Colonic mucosa (tissue), 4 donors: ENCODE measurements at places on chromosomes 2 and 18.

DNA sequence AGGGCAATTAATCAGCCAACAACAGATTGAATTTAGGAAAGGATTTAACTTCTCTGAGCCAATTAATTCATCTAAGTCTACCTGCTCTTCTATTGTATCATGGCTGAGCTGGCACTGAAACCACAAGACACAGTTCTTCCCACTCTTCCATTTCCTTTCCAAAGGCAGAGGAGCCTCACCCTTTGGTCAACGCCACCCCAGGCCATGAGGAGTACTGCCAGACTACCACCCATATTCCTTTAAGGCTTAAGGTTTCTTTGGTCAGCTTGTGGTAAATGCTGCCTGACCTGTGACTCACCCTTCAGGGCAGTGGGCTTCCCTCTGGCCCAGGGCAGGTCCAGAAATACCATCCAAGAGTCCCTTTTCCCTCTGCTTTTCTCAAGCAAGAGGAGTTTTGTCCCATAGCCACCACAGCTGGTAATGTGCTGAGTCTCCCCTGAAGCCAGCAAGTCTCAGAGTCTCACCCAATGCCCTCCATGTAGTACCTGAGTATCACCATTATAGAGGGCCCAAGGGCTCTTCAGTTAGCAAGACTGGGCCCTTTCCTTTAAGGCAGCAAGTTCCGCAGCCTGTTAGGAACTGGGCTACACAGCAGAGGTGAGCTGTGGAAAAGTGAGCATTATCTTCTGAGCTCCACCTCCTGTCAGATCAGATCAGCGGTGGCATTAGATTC is 900.5 kb upstream of the CRIM1 start:
- DNase-seq, result no peak

- no peak for DNase-seq
Measured at GRCh38 chr2:131168538-131168937, 40.8 kb upstream of the POTEE start.

- no peak for DNase-seq
Measured at GRCh38 chr2:231696004-231696367, 12.3 kb upstream of the PTMA start.

- DNase-seq, result no peak
Measured at GRCh38 chr2:23350792-23351355, 34.1 kb upstream of the KLHL29 start.

- DNase-seq, result no peak
Measured at GRCh38 chr2:33250417-33251029, 225.9 kb upstream of the RASGRP3 start.

DNA sequence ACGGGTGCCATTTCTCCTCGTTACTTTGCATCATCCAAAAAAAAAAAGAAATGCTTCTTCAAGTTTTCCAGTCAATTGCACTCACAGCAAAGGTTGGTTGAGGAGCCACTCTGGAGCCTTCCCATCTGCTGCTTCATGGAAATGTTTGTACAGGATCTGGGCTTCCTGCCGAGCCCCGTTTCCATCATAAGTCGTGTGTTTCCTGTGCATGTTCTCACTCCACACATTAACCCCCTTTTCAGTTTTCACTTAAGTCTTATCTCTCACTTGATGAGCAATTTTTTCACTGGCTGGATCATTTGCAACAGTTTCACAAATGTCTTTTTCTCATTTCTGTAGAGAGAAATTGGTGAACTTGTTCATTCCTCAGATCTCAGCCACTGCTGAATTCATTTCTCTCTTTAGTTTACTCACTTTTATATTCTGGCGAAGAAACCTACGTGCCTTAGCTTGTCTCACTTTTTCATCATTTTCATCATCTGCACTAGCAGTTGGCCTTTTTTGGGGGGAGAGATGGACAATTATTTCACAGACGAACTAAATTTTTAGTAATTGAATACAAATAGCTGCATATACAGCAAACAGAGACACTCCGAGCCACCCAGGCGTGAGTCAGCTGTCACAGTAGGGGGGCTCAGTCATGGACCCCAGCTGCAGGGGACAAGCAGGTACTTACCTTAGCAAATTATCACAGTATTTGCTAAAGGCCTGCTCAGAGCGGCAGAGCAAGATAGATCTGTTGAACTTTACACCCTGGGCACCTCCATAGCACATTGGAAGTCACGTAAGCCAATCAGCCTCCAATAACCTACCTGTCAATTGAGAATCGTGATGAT is 750.8 kb upstream of the ID2 start:
- no peak for DNase-seq

- no peak for DNase-seq
Measured at GRCh38 chr2:71720596-71721361, 267.4 kb downstream of the DYSF start.

DNA sequence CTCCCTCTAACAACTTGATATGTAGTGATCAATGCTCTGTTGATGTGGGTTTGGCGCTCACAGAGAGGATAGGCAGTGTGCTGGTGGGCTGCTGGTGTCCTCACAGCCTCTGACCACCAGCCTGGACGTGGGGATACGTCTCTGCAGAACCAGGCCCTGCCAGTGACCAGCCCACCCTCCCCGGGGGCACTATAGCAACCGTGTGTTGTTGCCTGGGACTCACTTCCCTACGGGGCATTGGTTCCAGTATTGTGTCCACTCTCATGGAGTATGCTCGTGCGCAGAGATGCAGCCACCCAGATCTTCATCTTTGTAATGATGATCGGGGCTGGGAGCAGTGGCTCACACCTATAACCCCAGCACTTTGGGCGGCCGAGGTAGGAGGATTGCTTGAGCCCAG is 180.1 kb downstream of the LDLRAD4 start:
- DNase-seq, result no peak

DNA sequence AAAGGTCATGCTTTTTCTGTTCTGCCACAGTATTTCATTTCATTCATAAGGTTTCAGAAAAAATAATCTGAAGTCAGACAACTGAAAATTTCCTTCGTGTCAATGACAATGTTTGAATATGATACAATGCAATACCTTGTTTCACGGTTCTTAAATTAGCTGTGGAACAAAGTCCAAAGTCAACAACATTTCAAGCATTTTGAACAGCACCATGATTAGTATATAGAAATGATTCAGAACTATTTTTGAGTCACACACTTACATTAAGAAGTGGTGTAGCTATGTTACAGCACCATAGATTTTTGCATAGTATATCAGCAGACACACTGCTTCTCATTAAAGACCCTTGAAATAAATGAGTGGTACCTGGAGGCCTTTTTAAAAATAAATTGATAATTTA is 178.3 kb upstream of the DSEL start:
- DNase-seq, result no peak

GRCh38 chr2:25831746-25832449 is 46.4 kb downstream of the ASXL2 start:
- no peak for DNase-seq

- DNase-seq, result no peak
Measured at GRCh38 chr2:235011607-235011928, 59.8 kb downstream of the SH3BP4 start.

DNA sequence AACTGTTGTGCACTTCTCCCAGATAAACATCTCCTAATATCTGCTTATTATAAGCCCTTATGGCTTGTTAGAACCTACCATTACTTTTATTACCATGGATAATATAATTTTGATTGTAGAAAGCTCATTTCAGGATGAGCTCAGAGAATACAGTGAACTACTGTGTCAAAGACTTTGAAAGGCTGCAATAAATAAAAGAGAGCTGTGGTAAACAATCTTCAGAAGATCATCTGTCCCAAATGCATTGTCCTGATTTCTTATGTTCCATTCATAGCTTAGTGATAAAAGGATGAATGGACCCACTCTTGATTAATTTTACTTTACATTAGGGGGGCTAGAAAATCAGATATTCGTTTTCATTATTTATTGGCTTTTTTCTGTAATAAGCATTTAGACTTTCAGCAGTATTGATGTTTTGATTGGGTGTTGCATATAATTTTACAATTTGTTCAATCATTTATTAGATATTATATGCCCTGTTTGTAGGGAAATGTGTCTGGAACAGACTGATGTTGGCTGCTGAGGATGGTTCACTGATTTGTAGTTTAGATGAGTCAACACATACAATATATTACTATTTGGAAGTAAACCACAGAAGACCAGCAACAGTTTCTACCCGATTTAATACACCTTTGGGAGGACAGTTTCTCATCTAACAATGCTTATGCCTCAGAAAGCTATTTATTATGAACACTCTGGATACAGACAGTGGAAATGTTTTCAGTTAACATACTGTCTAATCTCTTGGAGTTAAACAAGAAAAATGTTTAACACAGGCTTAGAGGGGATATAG is 147.2 kb downstream of the TMEFF2 start:
- no peak for DNase-seq

DNA sequence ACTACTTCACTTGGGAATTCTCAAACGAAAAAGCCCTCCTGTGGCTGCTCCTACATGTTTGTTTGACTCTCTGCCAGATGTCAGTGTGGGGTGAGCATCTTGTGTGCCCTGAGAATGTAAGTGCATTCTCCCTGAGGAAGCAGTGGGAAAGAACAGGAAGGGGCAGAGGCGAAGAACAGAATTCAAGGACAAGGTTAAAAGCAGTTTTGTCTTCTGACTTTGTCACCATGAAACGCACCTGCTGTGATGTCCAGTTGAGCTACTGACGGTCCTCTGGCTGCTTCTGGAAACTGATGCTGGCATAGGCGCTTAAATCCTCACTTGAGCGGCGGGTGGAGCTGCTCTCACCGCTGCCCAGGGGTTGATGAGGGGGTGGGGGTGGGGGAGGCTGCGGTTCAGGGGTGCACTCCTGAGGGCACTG is 4.9 kb downstream of the IRS1 start:
- peak; percentile 33 for DNase-seq

DNA sequence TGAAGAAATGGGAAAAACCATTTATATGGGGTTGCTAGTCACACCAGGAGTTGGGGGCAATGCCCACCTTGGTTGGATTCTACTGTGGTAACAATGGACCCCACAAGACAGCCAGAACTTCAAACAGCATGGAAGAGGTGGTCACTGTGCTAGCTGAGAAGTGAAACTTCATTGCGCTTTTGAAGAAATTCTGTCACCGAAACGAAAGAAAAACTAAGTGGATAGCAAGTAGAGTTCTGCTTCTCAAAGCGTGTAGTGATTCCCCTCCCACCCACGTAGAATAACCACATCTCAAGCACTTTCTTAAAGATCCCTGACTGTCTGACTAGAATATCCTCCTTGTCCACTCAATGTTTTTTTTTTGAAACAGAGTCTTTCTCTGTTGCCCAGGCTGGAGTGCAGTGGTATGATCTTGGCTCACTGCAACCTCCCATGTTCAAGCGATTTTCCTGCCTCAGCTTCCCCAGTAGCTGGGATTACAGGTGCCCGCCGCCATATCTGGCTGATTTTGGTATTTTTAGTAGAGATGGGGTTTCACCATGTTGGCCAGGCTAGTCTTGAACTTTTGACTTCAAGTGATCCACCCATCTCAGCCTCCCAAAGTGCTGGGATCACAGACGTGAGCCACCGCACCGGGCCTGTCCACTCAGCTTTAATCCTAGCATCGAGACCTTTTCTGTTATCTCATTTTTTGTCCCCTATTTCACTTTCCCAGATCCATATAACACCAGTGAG is 30.1 kb upstream of the CCL20 start:
- DNase-seq, result no peak

DNA sequence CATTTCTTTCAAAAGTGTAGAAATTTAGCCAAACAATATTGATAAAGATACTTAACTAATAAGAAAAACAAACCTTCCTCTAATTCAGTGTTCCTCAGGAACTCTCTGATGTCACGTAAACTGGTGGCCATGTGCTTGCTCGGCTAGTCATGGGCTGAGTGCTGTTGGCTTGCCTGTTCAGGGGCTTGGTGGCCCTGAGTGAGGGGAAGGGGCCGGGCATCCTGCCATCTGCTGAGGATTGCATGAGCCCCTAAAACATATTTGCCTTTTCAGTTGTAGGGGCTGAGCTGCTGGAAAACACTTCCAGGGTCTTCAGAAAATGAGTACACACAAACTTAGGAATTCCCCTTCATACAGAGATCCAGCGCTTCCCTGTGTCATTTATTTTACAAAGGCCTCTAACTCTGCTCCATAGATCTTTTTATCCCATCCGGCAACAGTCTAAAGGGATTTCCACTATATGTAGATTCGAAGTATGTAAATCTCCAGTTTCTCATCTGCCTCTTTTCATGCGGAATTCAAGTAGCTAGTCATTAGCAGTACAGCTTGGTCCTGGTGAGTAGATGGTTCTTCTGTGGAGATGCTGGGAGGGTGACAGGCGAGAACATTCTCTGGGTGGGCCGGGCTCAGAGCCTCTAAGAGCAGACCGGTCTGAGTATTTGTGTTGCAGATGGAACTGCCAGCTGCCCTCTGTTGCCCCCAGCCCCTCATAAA is 20.1 kb upstream of the NFATC1 start:
- DNase-seq, result no peak

DNA sequence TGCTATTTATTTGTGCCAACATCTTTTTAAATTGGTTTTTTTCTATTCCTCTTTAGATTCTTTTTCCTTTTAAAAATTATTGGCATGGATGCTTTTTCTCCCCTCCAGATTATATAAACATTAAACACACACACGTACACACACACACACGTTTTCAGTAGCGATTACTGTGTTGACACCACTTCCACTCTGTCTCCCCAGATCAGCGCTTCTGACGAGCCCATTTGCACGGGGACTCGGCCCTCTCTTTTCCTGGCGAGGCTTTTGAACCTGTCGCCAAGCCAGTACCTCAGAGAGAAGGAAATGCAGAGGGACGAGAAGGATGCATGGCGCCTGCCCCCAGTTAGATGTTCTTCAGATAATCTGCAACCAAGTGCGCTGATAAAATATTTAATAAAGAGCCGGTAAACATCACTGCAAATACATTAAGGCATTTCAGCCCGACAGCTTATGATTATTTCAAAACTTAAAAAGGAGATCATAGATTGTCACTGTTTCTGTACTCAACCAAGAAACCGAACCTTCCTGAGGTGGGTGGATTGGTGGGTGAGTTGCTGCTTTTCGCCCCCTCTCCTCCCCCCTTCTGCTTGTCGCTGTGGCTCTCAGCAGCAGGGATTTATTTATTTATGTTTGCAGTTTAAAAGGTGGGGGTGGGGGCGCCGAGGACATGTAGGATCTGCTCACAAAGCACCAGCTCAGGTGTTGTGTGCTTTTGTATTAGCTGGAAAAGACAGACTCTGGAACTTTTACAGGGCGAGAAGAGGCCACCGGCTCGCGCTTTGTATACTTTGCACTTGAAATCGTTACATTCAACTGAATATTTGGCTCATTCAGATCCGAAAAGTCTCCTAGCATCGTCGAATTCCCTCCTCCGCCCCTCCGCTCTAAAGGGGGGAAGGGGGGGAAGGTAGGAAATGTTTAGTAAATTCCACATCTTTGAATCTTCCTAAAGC is 787 bp upstream of the TBR1 start:
- peak; percentile 18 for DNase-seq

GRCh38 chr2:221518935-221519625 is 53.0 kb downstream of the EPHA4 start:
- DNase-seq, result peak; percentile 55

GRCh38 chr2:172859581-172860335 is 124.1 kb downstream of the RAPGEF4 start:
- no peak for DNase-seq

- DNase-seq, result no peak
Measured at GRCh38 chr18:60027397-60027796, 127.6 kb downstream of the PMAIP1 start.
